Activated naive CD8-positive, alpha-beta T cell treated with anti-CD3 and anti-CD28 coated beads, Interleukin-2, amount 50 U/mL, for 24 hours (primary cell): ENCODE measurements at places on chromosomes 1 and 21.

DNA sequence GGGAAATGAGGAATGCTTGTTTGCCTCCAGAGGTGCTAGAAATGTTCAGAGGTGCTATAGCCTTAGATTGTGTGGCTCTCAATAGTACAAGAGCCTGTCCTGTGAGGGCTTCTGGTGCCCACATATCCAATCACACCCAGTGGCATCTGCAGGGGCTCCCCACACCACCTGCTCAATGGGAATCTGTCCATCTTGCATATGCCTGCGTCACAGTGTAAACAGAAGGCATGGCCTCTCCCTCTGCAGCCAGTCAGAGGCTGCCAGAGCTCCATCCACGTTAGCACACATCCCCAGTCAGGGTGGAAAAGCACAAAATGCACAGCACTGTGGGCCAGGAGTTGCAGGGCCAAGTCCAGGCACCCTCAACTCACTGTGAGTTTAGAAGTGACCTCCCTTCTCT is 113.6 kb upstream of the GRIK3 start:
- DNase-seq, result no peak

- no peak for DNase-seq
These were observed 178.5 kb upstream of the FMN2 start for GRCh38 chr1:239913141-239913585.

DNA sequence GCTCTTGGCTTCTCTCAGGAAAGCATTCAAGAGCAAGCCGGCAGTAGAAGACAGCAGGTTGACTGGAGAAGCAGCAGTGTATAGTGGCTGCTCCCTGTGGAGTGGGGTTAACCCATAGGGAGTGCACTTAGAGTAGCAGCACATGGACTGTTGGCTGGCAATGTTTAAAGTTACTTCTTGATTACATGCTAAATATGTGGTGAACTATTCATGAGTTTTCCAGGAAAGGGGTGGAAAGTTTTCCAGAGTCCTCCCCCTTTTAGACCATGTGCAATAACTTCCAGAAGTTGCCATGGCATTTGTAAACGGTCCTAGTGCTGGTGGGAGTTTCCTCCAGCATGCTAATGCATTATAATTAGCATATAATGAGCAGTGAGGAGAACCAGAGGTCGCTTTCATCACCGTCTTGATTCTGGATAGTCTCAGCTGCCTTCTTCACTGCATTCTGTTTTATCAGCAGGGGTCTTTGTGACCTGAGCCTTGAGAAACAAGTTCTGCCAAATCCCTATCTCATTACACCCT is 131.8 kb downstream of the CCDC185 start:
- no peak for DNase-seq

- no peak for DNase-seq
These were observed 45.7 kb upstream of the ANGPTL1 start for GRCh38 chr1:178916448-178917174.

DNA sequence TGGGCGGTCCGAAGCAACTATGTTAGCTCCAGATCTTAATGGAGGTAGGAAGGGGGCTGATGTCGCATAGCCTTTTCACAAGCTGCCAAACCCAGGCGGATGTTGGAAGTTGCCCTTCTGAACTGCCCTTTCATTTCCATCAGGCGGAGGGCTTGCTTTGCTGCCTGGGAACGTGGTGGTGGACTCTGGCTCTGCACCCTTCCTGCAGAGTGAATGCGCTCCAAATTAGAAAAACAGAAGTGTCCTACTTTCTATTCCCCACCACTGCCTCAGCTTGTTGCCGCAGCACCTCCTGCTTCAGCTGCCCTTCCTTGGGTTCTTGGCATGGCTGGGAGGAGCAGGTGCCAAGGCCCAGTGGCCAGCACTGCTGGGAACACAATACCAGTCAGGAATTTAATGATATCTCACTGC is 60.6 kb downstream of the AK4 start:
- DNase-seq, result no peak

DNA sequence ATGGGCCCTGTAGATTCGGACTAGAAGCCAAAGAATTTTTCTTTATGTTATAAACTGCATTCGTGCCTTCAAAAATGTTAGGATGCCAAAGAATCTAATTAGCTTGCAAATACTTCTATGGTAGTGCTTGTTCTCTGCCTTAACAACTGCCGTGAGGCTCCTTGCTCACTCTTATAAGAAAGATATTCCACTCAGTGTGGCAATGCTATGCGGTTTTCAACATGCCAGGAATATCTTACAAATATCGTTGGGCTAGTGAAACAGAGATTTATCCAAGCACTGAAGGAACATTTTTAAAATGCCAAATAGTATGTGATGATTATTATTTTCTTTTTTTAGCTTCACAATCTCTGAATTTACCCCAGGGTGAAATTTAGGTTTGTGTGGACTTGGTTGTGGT is 198.2 kb downstream of the GREM2 start:
- no peak for DNase-seq

GRCh38 chr1:231192620-231193163 is 30.8 kb downstream of the TRIM67 start:
- no peak for DNase-seq

DNA sequence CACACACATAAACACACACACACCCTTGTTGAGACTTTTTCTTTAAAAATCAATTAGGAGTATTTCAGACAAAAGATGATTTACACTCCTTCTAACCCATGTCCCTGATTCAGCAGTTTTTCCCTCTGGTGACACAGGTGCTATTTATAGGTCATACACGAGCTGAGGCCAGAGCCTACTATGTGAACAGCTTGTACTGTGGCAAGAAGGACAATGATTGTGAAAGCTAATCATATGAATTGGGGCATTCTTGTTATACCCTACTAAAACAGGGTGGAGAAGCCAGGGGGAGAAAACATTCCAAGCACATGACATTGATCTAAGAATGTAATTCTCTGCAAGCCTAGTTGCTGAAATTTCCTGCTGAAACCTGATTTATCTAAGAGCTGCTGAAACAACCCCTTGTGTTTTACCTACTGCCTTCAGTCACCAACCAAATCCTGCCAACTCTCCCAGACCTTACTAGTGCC is 60.3 kb downstream of the XCL1 start:
- DNase-seq, result no peak

DNA sequence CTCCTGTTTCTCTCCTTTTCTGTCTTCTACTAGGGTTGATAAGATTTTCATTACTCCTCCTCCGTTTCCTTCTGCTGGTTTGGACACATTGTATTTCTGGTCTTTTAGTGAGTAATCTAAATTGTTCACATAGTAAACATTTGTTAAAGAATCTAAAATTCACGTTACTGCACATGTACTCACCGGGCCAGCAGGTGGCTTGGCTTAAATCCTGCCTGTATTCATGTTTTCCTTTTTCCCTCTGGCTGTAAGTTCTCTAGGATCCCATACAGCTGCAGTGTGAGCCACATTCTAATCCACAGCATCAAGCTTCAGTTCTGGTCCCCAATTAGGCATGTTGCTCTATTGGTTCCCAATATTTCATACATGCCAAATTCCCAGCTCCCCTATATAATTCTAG is 958.3 kb downstream of the ADGRL2 start:
- DNase-seq, result no peak

DNA sequence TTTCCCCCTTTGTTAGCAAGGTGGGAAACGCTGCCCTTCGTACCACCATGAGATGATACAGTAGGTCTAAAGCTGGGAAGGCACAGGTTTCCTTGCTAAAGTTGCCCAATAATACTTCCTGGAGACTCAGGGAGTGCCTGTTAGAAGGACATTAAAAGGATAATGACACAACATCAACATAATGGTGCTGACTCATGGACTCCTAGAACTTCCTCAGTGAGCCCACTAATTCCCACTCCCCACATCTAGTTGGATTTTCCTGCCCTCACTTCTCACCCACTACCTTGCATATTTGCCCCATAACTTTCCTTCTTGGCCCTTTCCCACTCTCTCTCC is 17.5 kb downstream of the CFAP45 start:
- DNase-seq, result no peak
